ENCODE measurements at places on chromosomes 6 and 20.

- no peak for DNase-seq
These were observed 46.4 kb upstream of the POU3F2 start for GRCh38 chr6:98787961-98788360.

DNA sequence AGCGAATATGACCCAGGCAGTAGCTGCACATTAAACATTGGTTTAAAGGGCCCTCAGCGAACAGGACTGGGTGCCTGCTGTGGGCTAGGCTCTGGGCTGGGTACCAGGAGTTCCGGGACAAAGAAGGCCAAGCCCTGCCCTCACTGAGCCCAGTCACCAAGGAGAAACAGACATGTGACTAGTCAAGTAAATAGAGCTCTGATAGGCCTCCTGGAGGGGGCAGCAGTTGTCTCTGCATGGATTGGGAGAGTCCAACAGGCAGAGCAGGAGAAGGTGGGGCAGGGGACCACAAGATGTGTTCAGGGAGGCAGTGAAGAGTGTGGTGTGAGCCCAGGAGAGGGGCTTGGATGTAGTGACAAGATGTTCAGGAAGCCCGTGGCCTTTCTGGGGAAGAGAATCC, 3.1 kb downstream of the HM13 start:
- peak; percentile 76 for DNase-seq

- DNase-seq = no peak
These were observed 8.5 kb downstream of the RMND1 start for GRCh38 chr6:151443454-151443853.

GRCh38 chr6:127951172-127951917, 50.5 kb upstream of the THEMIS start:
- no peak for DNase-seq
